RPMI7951 (cell line): ENCODE measurements at places on chromosomes 5 and 9.
A peak's percentile ranks its signal among the peaks of the same experiment; 100 is the strongest.

DNA sequence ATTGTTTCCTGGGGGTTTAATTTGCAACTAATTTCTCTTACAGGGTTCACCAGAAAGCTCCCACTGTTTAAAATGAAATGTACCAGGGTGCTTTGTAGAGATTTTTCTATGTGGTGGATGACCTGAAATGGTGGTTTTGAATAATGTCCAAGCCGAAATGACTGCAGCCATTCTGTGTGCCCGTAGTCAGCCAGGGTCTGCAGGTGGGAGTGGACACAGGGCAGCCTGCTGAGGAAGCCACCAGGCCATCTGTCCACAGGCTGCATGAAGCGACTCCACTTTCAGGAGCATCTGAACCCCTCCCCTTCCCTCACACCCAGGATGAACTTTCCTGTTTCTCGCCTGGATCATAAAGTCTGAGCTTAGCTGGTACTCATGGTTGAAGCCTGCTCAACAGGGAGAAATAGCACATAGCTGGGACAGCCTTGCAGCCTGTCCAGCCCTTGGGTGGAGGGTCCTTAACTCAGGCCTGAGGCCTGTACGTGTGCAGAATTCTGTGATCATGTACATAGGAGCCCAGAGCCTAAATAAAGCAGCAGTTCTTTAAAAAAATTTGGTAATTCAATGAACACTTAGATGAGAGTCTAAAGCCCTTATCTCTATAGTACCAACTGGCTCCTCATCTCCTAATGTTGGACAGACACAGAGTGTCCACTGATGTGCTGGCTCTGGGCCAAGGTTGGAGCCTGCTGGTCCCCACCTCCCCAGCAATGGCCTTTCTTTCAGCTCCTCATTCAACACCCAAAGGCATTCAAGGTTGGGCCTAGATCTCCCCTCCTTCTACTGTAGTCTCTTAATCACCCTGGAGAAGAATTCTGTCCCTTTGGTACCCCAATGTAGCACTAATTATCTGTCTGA lies 72.8 kb downstream of the SHB start:
- DNase-seq = no peak

DNA sequence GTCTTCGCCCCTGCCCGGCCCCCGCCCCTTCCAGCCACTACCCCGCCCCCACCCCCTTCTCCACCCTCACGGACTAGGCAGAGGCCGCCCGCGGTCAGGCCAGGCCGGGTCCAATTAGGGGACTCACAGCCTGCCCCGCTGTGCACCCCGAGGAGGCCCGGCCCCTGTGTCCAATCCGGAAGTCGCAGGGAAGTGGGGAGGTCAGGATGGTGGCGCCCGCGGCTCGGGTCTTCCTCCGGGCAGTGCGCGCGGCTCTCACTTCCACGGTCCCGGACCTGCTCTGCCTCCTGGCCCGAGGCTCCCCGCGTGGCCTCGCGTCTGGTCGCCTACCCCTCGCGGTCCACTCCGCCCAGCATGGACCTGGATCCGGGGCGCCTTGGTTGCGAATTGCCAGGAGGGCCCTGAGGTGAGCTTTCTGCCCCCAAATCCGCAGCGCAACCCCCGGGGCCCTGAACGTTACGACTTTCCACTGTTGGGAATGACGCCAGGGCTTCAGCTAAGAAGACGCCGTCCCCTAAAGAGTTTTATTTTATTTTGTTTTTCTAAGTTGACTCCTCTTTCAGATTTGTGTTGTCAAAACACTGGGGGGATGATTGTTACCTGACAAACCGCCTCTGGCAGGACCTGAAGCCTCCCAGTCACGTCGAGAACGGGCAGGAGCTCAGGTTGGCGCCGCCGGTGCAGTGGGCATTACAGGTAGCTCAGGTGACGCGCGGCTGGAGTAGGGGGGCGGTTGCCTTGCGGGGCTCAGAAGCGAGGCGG lies 763 bp upstream of the IRX2 start:
- DNase-seq = no peak

GRCh38 chr5:167528651-167529050 lies 762.8 kb upstream of the WWC1 start:
- DNase-seq = no peak

GRCh38 chr9:136596630-136597031 lies 50.8 kb upstream of the NOTCH1 start:
- peak; percentile 15 for DNase-seq

- no peak for DNase-seq
These were observed 1.7 kb downstream of the EPB41L4B start for GRCh38 chr9:109319017-109319625.

DNA sequence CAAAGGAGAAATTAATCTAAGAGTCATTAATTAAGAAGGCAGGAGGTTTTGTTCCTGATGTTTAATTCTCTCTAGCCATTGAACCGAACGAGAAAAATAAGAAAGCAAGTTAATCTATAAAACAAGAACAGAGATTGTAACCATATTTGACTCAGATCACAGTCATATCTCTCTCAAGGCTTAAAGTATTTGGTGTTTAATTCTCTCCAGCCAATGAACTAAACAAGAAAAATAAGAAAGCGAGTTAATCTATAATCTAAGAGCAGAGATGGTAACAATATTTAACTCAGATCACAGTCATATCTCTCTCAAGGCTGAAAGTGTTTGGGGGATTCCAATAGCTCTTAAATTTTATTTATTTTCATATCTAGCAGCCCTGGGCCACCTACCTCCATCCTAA lies 74.4 kb upstream of the SHISAL2B start:
- no peak for DNase-seq

GRCh38 chr9:100082782-100083181 lies 16.0 kb downstream of the ERP44 start:
- no peak for DNase-seq

DNA sequence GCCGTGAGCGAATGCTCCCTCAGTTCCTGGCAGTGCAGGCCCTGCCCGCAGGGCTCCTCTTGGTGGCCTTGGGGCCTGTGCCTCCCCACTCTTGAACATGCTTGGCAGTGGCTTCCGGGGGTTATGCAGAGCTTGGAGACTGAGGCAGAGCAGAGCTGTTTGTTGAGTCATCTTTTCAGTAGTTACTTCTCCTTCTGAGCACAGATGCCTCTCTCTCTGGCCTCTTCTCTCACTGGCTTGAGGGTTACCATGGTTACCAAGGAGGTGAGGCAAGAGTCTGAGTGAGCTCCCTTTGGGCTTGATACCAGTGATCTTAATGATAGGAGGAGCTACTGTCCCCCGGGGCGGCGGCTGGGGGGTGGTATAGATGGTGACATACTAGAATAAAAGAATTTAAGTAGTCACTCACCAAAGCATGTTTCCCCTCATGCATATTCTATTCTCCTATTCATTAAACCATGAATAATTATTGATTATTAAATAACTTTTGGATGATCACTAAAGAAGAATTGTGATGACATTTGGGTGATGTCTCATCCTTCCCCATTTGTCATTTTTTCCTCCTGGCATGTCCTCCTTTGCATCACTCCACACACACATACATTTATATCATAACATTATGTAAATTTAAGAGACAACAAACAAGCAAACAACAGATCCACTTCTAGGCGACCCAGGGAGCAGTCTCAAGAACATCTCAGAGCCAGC lies 111.1 kb downstream of the ARHGAP26 start:
- peak; percentile 48 for DNase-seq

- no peak for DNase-seq
These were observed 567.2 kb upstream of the MEF2C start for GRCh38 chr5:89450149-89450538.

DNA sequence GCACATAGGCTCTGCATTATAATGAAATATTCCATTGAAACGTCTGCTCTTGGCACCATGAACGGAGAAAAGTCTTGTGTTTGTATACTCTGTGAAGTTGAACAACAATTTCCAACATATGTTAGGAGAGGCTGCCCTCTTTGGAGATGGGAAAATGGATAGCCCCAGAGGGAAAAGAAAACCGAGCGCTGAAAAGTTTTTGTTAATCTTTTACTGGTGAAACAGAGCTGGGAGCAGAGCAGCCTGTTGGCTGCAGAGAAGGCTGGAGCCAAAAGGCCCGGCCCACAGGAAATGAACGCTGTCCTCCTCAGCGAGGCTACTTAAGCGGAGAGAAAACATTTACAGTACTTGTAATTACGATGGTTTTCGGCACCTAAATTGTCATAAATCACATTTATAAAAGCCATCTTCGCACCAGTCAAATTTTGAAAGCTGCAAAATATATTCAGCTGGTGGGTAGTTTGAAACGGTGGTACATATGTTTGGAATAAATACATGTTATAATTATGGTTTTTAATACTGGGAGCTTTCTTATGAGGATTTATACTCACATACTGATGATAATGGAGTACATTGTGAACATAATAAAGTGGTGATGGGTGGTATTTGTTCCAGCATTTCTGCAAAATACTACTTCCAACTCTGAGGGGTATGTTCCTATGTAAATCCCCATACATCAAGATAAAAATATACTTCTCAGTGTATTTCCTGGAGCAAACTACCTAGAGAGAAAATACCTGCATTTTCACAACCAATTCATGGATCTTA lies 129.6 kb upstream of the CNTLN start:
- peak; percentile 75 for DNase-seq

DNA sequence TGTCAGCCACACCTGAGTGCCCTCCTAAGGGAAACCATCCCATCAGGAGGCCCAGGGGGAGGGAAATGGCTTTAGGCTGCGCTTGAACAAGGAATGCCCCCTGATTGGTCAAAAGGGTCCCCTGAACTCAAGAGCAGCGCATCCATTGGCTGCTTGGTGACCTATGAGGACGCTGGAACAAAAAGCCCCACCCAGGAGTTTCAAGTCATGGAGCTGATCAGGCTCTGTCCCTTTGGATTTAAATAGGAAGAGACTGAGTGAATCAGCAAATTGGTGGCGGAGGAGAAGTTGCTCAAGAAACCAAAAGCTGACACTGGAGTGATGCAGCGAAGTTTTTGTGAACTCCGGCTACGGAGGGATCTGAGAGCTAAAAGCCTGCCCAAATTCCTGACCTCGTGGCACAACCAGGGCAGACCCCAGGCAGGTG lies 66.7 kb downstream of the SMIM23 start:
- peak; percentile 8 for DNase-seq

GRCh38 chr9:98378206-98378780 lies 122.8 kb upstream of the TBC1D2 start:
- DNase-seq = no peak

DNA sequence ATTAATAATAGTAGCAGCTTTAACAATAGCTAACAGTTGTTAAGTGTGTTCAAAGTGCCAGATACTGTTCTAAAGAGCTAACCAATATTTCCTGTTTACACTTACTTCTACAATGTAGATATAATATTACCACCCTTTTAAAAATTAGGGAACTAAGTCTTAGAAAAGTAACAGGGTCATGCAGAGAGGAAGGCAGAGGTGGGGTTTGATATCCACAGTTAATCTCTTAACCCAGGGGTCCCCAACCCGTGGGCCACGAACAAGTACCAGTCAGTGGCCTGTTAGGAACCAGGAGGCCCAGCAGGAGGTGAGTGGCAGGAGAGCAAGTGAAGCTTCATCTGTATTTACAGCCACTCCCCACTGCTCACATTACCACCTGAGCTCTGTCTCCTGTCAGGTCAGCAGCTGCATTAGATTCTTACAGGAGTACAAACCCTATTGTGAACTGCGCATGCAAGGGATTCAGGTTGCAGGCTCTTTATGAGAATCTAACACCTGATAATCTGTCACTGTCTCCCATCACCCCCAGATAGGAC lies 89.1 kb downstream of the ACTL7B start:
- DNase-seq = no peak

DNA sequence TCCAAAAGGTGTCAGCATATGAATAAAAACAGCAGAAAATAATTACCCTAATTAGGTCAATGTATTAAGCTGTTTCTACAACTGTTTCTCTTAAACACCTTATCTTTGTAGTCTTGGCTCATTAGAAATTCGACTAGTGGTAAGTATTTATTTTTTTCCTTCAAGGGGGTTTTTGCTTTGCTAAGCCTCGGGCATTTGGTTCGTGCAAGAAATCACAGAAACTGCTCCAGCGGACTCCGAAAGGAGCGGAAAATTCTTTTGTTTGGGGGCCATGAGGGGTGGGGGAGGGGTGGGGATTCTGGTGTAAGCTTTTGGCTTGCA lies 757 bp downstream of the ZBED3 start:
- DNase-seq = no peak

DNA sequence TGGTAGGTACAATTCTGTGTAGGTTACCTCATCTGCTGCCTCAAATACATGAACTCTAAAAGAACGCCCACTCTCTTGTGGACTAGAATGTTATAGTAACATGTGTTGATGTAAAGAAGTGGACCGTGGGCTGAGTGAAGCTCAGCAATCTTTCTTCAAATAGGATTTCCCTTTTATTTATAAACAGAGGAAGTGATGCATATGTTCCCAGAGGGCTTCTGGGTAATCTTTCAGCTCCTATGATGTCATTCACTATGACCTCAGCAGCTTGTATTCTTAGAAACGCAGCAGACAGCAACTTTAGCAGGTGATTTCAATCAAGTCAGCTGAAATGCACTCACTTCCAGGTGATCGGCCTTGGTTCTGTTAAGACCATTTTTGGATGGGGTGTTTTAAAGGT lies 14.4 kb downstream of the F2RL2 start:
- DNase-seq = no peak

DNA sequence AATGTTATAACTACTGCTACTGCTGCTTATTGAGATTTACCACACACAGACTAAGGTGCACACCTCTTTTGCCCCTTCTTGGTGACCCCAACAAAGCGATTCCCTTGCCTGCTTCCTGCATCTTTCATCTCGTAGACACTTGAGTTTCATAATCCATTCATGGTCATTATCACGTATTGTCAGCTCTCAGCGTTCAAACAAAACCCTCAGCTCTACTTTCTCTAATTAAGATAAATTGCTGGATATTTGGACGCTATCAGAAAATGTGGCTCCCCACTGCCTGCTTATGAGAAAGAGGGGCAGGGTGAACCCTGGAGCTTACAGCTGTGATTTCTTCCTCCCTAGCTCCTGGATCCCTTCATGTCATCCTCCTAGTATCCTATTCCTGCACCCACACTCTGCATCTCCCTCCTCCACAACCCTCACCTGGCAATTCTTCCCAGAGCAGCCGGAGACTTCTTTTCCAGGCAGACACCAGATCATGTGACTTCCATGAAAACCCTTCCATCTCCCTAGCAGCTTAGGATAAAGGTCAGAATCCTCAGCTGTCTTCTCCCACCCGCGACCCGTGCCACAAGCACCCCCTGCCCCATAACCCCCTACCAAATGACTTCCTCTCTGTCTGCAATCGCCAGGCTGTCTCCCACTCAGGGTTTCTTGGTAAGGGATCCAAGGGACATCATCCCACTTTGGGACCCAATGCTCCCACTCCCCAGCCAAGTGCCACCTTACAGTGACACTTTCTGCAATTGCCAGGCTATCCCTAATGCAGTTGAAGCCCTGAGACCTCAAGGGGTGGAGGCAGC lies 146.5 kb downstream of the NSG2 start:
- no peak for DNase-seq
